Smooth muscle cell of the pulmonary artery (primary cell): ENCODE measurements at places on chromosomes 11 and 22. TPM values are rescaled to one million over a fixed set of nuclear protein-coding genes. Genes with fewer than 3 reads are reported as not detected.

HOATZ gene
- not detected in 2 replicates for total RNA-seq

ASRGL1 gene
- 0.23 and 0.59 TPM in 2 replicates for total RNA-seq

DSCAML1 gene
- total RNA-seq, result not detected in 2 replicates

ISX gene
- total RNA-seq, result not detected in 2 replicates

PATE2 gene
- total RNA-seq, result 0.20 TPM in 1 of 2 replicates, not detected in the other
